ENCODE measurements at places on chromosomes 6 and 20.
A peak's percentile ranks its signal among the peaks of the same experiment; 100 is the strongest.

- no peak for DNase-seq
Observed at GRCh38 chr6:53309059-53309900, 39.5 kb downstream of the ELOVL5 start.

DNA sequence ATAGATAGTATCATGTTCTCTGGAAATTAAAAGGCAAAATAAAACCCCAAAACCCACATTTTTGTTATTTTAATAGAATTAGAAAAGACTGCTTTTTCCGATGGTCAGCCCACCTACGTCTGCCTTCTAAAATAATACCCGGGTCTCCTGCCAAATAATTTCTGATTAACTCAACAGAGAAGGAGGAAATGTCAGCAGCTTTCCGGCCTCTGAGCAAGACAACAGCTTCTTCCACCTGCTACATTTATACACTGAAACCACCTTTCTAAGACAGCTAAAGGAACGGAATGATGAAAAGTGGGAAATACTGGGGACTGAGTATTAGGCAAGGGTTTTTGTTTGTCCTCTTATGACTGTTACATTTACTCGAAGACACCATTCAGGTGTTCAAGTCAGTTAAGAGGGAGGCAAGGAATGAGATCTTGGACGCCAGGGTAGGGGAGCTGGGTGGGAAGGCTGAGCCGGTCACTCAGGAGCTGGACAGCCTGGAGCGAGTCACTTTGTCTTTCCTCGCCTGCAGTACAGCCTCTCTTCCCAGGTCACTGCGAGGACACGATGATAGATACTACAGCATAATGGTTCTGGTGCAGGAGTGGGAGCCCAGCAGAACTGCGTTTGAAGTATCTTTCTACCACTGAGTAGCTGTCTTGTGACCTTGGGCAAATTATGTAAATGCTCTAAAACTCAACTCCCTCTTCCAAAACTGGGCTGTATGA is 96.3 kb upstream of the QKI start:
- no peak for DNase-seq

- no peak for DNase-seq
Observed at GRCh38 chr6:41036601-41037000, 2.4 kb downstream of the UNC5CL start.

GRCh38 chr6:4802312-4802935 is 26.2 kb downstream of the CDYL start:
- no peak for DNase-seq

DNA sequence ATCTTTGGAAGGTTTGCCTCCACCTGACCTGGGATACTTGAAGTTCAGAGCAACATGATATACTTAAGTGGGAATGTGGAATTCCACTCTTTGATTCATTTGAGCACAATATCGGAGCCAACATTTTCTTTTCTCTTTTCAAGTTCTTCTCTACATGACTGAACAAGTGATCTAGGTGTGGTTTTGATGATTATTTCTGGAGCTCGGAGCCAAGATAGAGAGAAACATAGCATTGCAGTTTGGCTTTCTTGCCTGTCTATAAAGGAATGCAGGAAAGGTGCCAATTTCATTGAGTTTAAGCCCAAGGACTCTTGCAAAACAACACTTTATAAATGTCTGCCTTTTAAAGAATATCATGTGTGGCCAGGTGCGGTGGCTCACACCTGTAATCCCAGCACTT is 124.2 kb upstream of the FAM83B start:
- DNase-seq, result no peak

GRCh38 chr6:43579171-43579570 is 3.2 kb downstream of the POLH start:
- no peak for DNase-seq

GRCh38 chr6:140833408-140833807 is 1299.3 kb upstream of the GJE1 start:
- no peak for DNase-seq

DNA sequence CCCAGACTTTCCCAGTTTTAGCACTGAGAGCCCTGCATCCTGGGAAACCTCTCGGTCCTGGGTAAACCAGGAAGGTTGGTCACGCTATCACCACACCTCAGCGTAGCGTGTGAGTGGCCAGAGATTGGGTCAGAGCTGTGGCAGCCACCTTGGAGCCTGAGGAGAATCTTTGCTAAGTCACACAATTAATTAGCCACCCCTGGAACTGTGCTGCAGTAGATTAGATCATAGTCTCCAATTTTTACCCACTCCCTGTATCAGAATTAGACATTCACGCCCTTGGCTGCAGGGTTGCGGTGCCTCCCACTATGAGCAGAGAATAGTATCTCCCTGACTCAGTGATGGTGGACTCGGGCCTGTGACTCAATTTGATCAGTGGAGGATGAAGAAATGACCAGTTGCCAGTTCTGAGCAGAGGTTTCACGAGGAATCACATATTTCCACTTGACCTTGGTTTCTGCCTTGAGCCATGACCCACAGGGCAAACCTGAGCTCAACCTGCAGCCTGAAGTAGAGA is 6.0 kb upstream of the PTGIS start:
- DNase-seq, result no peak

DNA sequence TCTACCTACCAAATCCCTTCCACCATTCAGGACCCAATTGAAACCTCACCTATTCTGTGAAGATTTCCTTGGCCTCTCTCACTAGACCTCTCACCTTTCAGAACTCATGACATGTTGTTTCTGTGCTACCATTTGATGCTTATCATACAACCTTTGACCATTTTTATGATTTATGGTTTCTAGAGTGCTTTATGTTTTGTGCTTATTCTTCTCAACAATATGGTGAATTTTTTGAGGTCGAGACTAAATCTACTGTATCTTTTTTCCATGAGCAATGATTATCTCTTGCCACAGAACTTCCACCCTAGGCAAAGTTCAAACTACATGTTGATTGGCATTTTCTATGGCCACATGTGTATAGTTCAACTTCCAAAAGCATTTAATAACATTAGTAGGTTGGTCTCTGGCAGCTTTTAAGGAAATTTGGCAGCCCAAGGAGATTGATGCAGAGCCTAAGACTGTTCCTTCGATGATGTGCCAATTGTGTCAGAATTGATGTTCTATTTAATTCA is 84.9 kb downstream of the OLIG3 start:
- no peak for DNase-seq

GRCh38 chr20:17530716-17531664 is at the start of gene BFSP1:
Gene BFSP1 (minus strand): TSS chr20:17531379. CDS start chr20:17531329, 50 bp downstream.
- DNase-seq, result peak; percentile 4

GRCh38 chr20:57093766-57094165 is 172.7 kb downstream of the BMP7 start:
- no peak for DNase-seq
